ENCODE measurements at places on chromosomes 5 and 9.

GRCh38 chr9:88462191-88462590 is 72.8 kb upstream of the NXNL2 start:
- peak; percentile 63 for DNase-seq

DNA sequence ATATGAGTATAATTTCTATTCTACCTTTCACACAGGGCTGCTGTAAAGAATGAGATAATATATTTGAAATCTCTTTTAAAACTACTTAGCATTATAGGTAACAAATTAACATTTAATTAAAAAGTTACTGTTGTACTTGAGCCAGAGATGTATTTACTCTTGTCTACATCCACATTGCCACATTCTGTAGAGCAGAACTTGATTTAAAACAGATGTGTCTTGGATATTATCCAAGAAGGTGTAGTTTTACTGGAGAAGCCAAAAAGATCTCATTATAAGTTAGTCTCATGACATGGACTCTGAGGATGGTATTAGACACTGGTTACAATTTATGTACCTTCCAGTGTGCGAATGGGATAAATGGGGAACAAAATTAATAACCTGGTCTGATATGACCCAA is 293.1 kb upstream of the CCNH start:
- DNase-seq, result no peak

GRCh38 chr5:18312016-18312415 is 677.8 kb downstream of the TAF11L14 start:
- no peak for DNase-seq

- no peak for DNase-seq
Measured at GRCh38 chr5:176771102-176771845, 39.1 kb upstream of the UNC5A start.

GRCh38 chr9:106528158-106528557 is 334.8 kb upstream of the ZNF462 start:
- DNase-seq, result no peak

- DNase-seq, result no peak
Measured at GRCh38 chr9:121839726-121840500, 188.5 kb downstream of the DAB2IP start.

- no peak for DNase-seq
Measured at GRCh38 chr9:4065054-4065453, 234.8 kb downstream of the GLIS3 start.

DNA sequence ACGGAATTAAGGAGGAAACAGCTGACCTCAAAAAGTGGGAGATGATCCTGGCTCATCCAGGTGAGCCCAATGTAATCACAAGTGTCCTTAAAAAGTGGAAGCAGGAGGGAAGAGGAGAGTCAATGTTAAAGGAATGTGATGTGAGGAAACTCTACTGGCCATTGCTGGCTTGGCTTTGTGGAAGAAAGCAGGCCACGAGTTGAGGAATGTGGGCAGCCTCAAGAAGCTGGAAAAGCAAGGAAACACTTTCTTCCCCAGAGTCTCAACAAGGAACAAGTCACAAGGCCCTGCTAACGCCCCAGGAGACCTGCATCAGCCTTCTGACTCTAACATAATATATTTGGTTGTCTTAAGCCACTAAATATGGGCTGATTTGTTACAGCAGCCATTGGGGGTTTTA is 252.8 kb downstream of the PSAT1 start:
- peak; percentile 61 for DNase-seq

GRCh38 chr5:107524111-107524510 is 146.6 kb downstream of the EFNA5 start:
- DNase-seq, result no peak

DNA sequence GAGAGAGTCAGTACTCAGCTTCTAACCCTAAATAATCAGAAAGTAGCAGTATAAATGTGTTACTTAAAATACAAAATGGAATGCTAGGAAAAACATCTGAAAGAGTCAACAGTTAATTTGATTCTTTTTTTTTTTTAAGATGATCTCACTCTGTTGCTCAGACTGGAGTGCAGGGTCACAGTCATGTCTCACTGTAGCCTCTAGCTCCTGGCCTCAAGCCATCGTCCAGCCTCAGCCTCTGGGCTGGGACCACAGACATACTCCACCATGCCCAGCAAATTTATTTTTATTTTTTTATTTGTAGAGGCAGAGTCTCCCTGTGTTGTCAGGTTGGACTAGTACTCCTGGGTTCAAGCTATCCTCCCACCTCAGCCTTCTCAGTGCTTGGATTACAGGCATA is 424.9 kb downstream of the IRX2 start:
- DNase-seq, result no peak

GRCh38 chr5:2696156-2696807 is 55.2 kb downstream of the IRX2 start:
- no peak for DNase-seq

- DNase-seq, result peak; percentile 48
Measured at GRCh38 chr9:129109952-129110739, 447 bp downstream of the CRAT start.

DNA sequence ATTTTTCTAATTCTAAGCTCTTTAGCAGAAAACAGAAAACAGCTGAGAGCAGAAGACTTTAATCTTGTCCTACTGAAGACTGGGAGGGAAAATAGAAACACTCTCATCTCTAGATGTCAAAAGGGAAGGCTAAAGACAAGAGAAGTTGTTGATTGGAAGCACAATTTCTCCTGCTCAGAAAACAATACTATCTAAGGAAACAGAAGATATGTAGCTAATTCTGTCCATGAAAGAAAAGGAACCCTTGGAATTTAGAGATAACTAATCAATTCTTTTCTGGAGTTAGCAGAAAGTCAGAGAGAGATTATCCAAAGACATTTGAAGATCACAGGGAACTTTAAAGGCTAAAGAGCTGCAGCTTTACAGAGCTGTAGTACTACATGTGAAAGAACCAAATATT is 126.2 kb downstream of the HSD17B3 start:
- no peak for DNase-seq

DNA sequence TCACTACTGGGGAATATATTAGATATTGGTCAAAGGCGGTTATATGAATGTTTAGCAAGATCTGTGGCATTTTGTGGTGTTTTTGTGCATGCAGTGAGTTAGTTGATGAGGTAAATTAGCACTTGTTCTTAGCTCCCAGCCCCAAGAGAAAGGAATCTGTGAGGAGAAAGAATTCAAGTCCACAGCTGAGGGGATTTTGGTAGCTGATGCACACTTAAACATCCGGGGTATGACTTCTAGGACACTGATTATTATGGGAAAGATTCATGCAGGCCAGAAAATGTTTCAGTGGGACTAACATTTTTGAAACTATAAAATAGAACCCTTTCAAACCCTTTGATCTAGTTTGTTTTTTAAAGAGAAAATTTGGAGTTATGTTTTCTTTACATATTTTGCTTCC is 118.2 kb upstream of the RPS23 start:
- peak; percentile 72 for DNase-seq

- DNase-seq, result no peak
Measured at GRCh38 chr9:71602652-71603051, 165.7 kb downstream of the CEMIP2 start.

GRCh38 chr5:148875205-148875875 is 48.9 kb downstream of the ADRB2 start:
- DNase-seq, result no peak

GRCh38 chr9:10700291-10700690 is 87.5 kb upstream of the PTPRD start:
- no peak for DNase-seq

- DNase-seq, result peak; percentile 40
Measured at GRCh38 chr5:55997742-55998351, 3.1 kb upstream of the IL6ST start.

- peak; percentile 25 for DNase-seq
Measured at GRCh38 chr9:106286249-106286648, 576.7 kb upstream of the ZNF462 start.

GRCh38 chr5:133428072-133428660 is 184.2 kb downstream of the FSTL4 start:
- DNase-seq, result no peak

DNA sequence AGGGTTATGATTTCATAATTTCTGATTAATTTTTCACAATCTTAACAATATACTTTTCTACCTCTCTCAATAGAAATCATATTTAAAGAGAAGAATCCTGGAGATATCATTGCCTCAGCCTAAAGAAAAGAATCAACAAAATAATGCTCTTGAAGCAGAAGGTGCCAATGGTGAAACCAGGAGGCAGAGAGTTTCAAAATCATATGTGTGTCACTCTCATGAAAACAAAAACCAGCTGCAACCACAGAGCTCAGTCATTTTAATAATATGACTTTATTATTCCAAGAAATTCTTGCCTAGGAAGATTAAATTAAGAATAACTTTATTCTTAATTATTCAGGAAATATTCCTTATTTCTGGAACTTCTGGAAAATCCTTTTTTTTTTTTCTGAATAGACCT is 266.8 kb upstream of the ACTBL2 start:
- DNase-seq, result peak; percentile 63

GRCh38 chr5:161086461-161086860 is 234.4 kb upstream of the ATP10B start:
- peak; percentile 74 for DNase-seq

DNA sequence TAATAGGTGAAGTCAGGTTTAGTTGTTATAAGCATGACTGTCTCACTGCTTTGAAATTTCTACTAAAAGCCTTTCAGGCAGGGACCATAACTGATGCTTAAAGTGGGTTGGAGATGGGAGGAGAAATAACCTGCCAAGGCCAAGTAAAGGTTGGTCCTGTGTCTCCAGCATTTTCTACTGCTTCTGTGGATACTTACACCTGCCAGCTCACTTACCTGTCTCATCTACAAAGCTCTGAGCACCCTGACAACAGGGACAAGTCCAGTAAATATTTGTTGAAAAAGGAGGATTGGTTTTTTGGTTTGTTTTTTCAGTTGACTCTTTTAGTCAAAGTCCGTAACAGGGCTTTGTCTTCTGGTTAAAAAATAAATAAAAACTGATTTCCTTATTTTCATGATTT is 38.6 kb downstream of the GRAMD2B start:
- no peak for DNase-seq

DNA sequence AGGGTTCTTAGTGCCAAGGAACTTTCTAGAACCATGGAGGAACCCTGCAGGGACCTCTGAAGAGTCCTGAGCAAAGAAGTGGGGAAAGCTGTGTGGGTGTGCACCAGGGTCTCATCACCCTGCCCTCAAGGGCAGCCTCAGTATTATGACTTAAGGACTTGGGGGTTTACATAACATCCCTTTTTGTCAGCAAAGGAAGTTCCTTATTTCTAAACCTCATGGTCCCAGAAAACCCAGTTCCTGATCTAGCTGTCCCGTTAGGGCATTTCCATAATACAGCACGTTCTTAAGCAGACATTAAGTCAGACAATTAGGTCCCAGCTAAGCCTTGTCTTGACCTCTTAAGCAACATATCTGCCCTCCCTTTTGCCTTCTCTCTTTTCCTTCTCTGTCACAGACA is 57.3 kb downstream of the DAPK1 start:
- DNase-seq, result no peak

All from AG10803 (cell line).